Activated T-helper 1 cell treated with anti-CD3 and anti-CD28 coated beads, Interleukin-2, amount 50 U/mL, for 16 hours (primary cell): ENCODE measurements at places on chromosomes 1 and 21.

- no peak for DNase-seq
Measured at GRCh38 chr1:30447701-30448100, 275.7 kb downstream of the MATN1 start.

GRCh38 chr1:72643142-72643541 lies 360.8 kb upstream of the NEGR1 start:
- DNase-seq, result no peak

GRCh38 chr1:84365225-84366221 lies 32.8 kb upstream of the DNASE2B start:
- DNase-seq, result no peak

DNA sequence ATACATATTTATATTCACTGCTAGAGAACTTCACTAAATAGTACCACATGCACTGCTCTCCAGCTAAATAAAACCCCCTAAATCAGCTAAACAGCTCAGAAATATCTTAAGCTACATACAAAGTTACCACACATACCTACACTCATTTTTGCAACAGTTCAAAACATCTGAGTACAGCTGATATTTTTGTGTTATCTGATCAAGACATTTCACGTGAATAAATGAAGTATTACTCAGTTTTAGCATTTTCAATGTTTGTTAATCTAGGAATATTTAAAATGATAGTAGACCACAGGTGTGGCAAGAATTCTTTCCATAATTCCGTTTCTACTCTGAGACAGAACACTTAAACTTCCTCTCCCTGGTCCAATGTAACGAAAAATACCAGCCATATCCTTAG lies 20.8 kb downstream of the EVI5 start:
- DNase-seq, result no peak

DNA sequence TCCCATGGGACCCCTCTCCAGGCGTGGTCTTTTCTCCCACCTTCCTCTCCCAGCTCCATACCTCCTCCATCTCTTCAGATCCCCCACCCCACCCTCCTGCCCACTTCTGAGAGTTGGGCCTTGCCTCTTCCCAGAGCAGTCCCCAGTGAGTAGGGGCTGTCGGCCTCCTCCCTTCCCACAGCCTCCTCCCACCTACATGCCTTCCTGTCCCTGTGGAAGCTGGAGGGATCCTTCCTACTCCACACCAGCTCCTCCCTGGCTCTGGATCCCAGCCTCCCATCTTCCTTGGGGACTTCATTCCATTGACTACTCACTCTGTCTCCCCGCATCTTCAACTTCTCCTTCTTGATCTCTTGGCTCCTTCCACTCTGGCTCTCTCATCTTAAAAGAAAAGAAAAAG lies 24.9 kb downstream of the KCNQ4 start:
- no peak for DNase-seq

- DNase-seq, result no peak
Measured at GRCh38 chr21:36756527-36756926, 57.6 kb downstream of the SIM2 start.

GRCh38 chr21:36892201-36892600 lies 74.3 kb downstream of the HLCS start:
- no peak for DNase-seq

DNA sequence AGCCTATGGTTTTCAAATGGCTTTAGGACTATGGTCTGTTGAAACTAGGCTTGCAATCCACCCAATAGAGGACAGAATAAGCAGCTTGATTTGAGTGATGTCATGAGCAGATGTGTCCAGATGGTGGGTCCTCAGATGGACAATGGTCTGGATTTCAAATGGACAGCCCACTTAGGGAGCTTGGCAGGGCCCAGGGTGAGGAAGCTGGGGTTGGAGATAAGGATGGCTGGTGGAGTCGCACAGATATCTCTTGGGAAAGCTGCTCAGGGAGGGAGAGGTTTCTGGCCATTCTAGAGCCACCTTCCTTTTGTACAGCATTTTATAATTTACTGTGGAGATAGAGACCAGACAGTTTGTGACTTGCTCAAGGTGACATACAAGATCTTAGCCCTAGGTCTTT lies 55.0 kb downstream of the NFASC start:
- DNase-seq, result no peak

DNA sequence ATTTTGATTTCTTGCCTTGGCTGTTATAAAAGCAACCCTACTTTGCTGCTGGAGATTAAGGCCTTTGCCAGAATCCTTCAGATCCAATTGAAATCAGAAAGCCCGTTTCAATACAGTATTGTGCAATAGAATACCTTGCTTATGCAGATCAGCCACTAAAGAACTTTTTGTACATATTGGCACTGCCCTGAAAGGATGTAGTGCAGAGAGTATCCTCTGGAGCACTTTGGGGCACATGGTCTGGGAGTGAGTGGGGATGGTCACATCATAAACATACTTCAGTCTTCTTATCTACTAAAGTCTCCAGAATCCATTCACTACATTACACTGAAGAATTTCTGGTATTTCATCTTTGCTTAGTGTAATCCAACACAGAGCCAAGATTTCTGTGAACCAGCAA lies 189.0 kb downstream of the CENPF start:
- DNase-seq, result no peak

DNA sequence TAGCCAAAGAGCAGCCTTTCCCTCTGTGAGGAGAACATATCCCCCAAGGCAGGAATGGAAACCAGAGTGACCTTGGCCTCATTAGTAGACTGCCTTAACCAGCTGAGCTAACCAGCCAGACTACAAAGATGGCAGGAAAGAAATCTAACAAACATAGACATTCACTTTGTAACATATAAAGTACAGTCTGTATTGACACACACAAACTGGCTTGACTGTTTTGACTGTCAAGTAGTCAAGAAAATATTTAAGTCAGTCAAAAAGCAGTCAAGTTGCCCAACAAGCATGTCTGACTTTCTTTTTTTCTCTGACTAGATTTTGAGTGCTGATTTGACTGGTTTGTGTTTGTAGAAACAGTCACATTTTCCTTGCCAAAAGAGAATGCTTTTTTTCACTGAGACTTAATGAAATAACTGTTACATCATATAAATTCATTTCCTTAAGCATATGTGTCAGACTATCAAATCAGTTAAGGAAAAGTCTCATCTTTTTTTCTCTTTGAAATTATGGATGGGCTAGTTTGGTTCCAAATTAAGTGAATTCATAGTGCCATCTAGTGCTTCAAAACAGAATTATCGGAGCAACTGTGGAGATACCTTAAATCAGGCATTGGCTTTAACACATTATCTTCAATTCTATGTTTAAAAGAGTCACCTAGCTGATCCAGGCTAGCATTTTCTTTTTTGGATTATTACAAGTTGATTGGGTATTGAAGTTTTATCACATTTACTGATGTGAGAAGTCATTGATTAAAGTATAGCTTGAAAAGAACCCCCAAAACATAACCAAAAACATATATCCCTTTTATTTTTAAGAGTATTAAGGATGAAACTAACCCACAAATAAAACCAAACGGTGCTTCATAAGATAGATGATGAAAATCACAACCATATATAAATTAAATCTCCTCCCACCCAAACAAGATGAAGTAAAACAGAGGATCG lies 75.0 kb downstream of the ATP6V1G3 start:
- DNase-seq, result no peak

DNA sequence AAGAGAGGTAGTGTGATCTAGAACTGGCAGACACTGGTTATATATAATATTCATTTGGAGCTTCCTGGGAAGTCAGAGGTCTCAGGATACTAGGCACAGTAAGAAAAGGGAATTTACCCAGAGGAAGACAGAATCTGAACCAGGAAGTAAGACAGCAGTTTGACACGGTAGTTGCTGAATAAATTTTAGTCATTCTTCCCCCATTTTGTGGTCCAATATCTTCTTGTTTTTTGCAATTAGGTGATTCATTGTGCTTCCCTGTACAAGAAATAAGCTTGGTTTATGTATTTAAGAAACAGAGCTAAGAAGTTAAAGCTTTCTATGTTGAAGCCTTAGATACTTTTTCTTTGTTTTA lies 1.3 kb downstream of the TMEM167B start:
- no peak for DNase-seq

DNA sequence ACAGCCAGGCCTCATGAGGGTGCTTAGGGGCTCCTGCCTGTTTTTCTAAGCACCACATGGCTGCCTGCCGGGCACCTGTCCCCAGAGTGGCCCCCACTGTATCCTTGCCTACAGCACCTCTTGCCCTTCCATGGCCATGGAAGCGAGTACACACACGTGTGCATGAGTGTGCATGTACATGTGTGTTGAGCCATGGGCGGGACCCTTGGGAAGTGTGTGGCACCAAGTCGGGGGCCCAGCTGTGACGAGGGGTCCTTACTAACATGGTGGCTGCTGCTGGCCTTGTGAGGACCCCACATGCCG lies 25.8 kb downstream of the KRTAP10-1 start:
- no peak for DNase-seq

DNA sequence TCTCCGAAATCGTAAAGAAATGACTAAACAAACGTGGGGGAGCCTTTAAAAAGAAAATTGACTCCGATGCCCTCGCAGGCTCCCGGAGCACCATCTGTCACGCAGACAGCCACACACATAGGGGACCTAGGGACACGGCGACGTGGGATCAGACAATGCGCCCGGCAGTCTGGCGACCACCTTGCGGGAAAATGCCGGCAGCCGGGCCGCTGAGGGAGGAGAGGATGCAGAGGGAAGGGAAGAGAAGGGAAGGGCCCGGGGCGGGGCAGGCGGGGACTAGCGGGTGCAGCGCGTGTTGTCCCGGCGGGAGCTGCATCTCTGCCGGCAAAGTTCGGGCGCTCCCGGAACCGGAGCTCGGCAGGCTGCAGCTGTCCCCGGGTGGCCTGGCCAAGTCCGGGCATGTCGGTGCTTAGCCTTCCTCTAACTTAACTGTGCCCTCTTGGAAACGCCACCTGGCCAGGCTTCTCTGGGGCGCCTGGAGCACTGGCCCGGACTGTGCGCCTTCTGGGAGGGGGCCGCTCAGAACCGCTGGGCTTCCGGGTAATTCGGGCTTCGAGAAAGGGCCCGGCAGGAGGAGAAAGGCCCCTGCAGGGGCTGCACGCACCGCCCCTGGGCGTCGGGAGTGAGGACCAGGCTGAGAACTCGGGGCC lies 1.8 kb downstream of the NHLH2 start:
- no peak for DNase-seq

DNA sequence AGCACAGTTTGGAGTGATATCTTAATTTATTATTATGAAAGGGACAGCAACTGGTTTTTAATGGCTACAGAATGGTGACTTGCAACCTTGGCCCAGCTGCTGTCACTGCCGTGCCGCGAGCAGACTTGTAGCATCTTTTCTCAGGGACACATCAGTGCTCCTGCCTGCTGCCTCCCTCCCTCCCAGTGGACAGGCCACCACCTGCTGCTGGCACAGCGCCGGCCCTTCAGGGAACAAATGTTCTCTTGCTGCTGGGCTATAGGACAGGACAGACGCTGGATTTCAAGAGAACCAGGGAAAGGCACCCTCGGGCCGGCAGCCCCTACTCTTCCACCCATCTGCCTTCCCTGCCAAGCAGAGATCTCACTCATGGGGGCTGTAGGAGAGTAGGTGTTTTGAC lies 413.8 kb upstream of the NFIA start:
- DNase-seq, result no peak

DNA sequence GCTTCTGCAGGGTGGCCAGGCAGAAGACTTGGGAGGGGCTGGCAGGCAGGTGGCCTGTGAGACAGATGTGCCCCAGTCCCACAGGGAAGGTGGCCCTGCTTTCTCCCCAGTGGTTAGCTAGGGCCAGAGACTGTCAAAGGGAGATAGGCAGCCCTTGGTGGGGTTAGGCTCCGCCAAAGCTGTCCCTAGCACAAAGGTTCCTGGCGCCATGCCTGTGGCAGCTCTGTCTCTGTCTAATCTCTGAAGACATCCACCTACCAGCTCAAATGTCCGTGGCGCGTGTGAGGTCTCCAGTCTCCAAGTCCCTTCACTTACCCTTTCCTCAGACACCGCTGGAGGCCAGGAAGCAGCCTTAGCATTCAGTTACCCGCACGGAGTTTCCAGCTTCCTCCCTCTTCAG lies 17.7 kb downstream of the TCP10L start:
- DNase-seq, result no peak

GRCh38 chr1:6984536-6984935 lies 199.3 kb downstream of the CAMTA1 start:
- DNase-seq, result no peak

DNA sequence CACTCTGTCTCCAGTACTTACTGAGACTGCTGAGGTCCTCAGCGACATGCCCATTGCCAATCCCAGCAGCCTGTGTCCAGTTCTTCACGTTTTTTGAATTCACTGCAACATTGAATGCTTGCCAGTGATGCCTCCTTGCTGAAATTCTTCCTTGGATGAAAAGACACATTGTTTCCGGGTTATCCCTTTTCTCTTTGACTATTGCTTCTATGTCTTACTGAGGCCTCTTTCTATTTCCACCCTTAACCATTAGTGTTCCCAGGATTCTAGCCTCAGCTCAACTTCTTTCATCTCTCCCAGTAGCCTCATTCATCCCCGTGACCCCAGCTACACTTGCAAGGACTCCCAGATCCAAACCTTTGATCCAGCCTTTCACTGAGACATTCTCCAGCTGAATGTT lies 46.5 kb upstream of the KIF26B start:
- DNase-seq, result no peak

DNA sequence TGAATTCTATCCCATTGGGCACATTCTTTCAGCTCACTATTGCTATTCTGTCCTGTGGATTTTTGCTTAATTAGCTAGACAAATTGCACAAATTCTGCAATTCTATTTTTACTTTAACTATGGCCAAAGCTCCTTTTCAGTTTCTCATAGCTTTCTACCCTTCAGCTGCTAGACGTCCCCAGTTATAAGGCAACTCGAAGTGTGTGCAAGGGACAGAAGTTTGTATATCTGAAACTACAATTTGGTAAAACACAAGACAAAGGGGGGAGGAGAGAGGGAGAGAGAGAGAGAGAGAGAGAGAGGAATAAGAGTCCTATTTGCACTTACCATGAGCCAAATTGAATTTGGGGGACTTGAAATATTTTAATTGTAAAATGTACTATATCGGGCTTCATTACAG lies 91.8 kb downstream of the SETD4 start:
- no peak for DNase-seq

GRCh38 chr1:17494114-17494729 lies 45.3 kb upstream of the ARHGEF10L start:
- DNase-seq, result peak; percentile 30

- DNase-seq, result no peak
Measured at GRCh38 chr1:181406989-181407388, 76.3 kb upstream of the CACNA1E start.

DNA sequence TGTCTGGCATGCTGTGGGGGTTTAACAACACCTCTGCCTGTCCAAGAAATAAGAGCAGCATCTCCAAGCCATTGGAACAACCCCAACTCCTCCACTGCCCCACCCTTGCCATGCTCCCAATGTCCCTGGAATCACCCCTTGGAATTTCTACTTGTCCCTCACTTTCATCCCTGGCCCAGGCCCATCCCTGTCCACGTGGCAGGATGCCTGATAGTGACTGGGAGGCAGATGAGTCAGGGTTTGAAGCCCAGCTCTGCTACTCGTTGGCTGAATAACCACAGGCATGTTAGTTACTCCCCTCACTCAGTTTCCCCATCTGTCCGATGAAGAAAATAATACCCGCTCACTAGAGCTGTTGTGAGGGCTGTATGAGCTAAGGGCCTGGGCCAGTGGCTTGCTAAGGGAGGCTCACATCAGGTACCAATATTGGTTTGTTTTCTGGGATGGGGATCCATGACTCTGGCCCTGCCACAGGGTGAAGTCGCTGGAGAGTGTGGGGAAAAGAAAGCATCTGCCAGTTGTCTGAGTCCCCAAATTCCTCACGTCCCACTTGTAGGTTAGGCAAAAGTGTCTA lies 99.4 kb upstream of the TLR5 start:
- DNase-seq, result no peak
